ENCODE measurements at places on chromosomes 1 and 21. TPM values are rescaled to one million over a fixed set of nuclear protein-coding genes. Genes with fewer than 3 reads are reported as not detected.

SFN gene
- total RNA-seq, result not detected

C1orf116 gene
- total RNA-seq, result 0.27 TPM

ELAPOR1 gene
- total RNA-seq, result 0.18 TPM

LIPI gene
- total RNA-seq, result not detected

LEFTY2 gene
- not detected for total RNA-seq

TSPEAR gene
- total RNA-seq, result not detected

SH2D2A gene
- total RNA-seq, result 0.73 TPM

BLACAT1 gene
- not detected for total RNA-seq

AVPR1B gene
- not detected for total RNA-seq

SLC9C2 gene
- total RNA-seq, result not detected

DNA sequence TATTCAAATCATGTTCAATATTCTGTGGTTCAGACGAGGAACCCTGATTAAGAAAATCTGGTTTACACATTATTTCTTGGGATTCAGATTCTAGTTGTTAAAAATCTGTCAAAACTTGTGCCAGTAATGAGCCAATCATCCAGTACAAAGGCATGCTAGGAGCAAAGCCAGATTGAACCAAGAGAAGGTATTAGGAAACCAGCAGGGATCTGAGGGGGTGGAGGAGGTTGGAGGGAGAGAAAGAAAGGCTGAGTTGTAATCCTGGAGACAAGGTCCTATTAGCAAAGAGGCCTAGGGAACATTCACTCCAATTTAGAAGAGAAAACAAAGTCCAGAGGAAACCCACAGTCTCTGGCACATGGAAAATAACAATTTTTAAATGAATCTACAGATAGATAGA lies 352.9 kb downstream of the LTN1 start:
- no peaks in the 10 kb centered on the region for H3K27me3 ChIP-seq
- H3K27ac ChIP-seq, result no peak overlapping the region
- H3K36me3 ChIP-seq, result no peaks in the 10 kb centered on the region
- no peak for DNase-seq

DNA sequence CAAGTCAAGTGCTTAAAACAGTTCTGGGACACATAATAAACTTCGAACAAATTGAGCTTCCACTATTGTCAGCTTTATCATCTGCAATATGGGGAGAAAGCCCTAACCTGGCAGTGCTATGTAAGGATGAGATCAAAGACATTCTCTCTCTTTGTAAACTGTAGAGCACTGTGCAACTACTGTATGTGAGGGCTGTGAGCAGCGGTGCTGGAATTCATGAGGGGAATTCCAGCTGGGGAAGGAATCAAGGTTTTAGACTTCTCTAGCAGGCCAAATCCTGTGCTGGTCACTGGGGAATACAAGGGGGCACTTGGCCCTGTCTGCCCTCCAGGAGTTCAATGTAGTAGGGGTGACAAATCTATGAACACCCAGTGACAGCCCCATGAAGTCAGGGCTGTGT lies 9.3 kb downstream of the FAM151A start:
- no peaks in the 10 kb centered on the region for H3K36me3 ChIP-seq
- H3K4me1 ChIP-seq, result no peaks in the 10 kb centered on the region
- no peak overlapping the region for H3K4me3 ChIP-seq
- no peaks in the 10 kb centered on the region for H3K27me3 ChIP-seq
- H3K27ac ChIP-seq, result no peak overlapping the region

GRCh38 chr1:155648207-155649147 lies 38.5 kb downstream of the MSTO1 start:
- no peak overlapping the region for H3K4me3 ChIP-seq
- H3K27me3 ChIP-seq, result no peaks in the 10 kb centered on the region
- no peaks in the 10 kb centered on the region for H3K4me1 ChIP-seq
- H3K36me3 ChIP-seq, result no peaks in the 10 kb centered on the region
- no peak overlapping the region for H3K27ac ChIP-seq

- no peaks in the 10 kb centered on the region for H3K4me1 ChIP-seq
- DNase-seq, result no peak
- no peak overlapping the region for H3K4me3 ChIP-seq
- no peaks in the 10 kb centered on the region for H3K36me3 ChIP-seq
Measured at GRCh38 chr21:40186045-40186444, 318.8 kb downstream of the PCP4 start.

- H3K4me1 ChIP-seq, result peaks cover 46% of the 10 kb centered on the region
- H3K27me3 ChIP-seq, result no peaks in the 10 kb centered on the region
- DNase-seq, result no peak
- no peak overlapping the region for H3K27ac ChIP-seq
- no peaks in the 10 kb centered on the region for H3K36me3 ChIP-seq
Measured at GRCh38 chr1:25568834-25569596, 25.6 kb downstream of the LDLRAP1 start.

GRCh38 chr1:66557157-66557556 lies 23.2 kb downstream of the SGIP1 start:
- H3K4me3 ChIP-seq, result no peak overlapping the region
- no peaks in the 10 kb centered on the region for H3K36me3 ChIP-seq
- H3K27me3 ChIP-seq, result no peaks in the 10 kb centered on the region
- no peaks in the 10 kb centered on the region for H3K4me1 ChIP-seq
- no peak for DNase-seq

DNA sequence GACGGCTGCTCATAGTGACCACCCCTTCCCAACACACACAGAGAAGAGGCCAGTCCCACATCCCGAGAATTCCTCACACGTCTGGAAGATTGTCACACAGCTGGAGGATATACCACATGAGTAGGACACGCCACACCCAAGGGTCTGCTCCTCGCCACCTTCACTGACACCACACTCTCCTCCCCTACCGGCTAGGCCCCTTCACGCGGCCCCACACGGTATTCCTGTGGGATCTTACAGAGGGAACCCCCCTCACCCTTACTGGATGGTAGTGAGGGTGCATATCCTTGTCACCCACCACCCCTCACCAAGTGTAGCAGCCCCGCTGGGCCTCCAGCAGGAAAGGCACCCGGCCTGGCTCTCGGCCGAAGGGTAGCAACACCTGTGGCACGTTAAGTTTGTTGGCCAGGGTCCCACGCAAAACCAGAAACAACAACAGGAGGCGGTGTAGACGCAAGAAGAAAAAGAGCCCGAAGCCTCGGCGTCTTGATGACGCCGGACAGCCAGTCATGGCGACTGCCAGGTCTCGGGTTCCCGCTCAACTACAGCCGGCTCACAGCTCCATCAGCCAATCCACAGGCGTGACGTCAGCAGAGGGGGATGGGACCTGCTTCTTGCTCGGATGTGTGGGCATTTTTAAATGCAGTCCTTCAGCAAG lies at the start of gene NUP210L:
NUP210L (minus strand) TSS at position 540 of the 658 bp plus-strand sequence.
- H3K4me1 ChIP-seq, result no peaks in the 10 kb centered on the region
- DNase-seq, result no peak
- no peak within 1 kb of the TSS for H3K4me3 ChIP-seq
- peaks cover 7% of the 10 kb centered on the region for H3K36me3 ChIP-seq
- H3K27me3 ChIP-seq, result no peaks in the 10 kb centered on the region

- H3K4me3 ChIP-seq, result no peak overlapping the region
- H3K36me3 ChIP-seq, result no peaks in the 10 kb centered on the region
- no peaks in the 10 kb centered on the region for H3K27me3 ChIP-seq
Measured at GRCh38 chr1:27630859-27631491, 4.0 kb downstream of the FGR start.

DNA sequence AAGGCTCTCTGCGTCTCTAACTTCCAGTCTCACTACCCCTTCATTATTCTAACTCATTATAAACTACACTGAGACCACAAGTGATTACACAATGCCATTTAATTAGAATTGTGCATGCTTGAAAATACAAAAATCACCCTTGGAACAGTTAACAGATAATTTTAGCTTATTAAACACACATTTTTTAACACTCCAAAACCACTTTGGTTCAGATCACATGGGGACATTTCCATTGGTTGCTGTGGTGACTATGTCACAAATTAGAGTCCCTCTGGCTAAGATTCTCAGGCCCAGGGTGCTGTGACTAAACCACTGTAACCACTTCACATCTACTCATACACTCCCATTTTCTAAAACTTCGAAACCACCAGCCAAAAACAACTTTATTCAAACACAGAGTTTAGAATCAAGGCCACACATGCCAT lies 43.0 kb downstream of the JAK1 start:
- no peak overlapping the region for H3K4me3 ChIP-seq
- H3K4me1 ChIP-seq, result no peaks in the 10 kb centered on the region
- H3K27me3 ChIP-seq, result no peaks in the 10 kb centered on the region
- no peak overlapping the region for H3K27ac ChIP-seq
- no peak for DNase-seq
- H3K36me3 ChIP-seq, result no peaks in the 10 kb centered on the region

DNA sequence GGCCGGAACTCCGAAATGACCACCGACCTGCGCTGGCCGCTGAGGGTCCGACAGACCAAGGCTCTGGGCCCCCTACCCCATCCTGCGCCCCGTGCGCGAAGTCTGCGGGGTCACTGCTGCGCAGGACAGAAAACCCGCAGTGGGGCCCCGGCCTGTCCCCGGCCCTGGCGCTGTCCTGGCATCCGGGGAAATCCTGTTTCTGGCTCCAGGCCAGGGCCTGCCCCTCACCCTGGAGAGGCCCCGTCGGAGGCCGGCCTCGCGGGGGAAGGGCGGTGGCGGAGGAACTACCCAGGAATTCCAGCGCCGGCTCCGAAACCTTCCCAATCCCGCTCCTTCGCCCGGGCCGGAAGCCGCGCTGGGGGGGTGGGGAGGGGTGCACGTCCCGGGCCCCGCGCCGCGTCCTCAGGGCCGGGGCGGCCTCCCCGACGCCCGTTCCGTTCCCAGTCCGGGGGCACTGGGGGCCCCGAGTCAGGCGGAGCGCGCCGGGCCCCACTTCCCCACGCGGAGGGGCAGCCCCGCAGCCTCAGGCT lies 77.0 kb downstream of the MORN1 start:
- peak overlapping the region; percentile 62 for H3K27ac ChIP-seq
- H3K27me3 ChIP-seq, result no peaks in the 10 kb centered on the region
- H3K4me3 ChIP-seq, result peak overlapping the region; percentile 56

DNA sequence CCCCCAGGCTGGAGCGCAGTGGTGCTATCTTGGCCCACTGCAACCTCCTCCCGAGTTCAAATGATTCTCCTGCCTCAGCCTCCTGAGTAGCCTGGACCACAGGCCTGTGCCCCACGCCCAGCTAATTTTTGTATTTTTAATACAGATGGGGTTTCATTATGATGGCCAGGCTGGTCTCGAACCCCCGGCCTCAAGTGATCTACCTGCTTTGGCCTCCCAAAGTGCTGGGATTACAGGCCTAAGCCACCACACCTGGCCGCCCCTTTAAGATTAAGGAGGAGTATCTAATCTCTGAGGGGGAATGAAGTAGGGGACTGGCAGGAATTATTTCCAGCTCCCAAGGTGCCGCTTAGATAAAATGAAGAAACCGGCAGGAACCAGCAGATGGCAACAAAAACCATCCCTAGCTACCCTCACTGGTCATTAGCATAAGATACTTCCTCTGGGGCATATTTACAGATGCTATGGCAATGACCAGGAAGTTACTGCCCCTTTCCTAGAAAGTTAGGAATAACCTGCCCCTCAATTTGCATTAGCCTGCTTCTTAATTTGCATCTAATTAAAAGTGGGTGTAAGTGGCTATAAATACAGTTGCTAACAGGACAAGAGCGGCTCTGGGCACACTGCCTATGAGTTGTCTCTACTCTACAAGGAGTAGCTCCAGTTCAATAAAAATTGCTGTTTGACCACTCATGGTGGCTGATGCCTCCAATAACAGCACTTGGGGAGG lies 7.1 kb upstream of the NSUN4 start:
- H3K27ac ChIP-seq, result no peak overlapping the region
- H3K27me3 ChIP-seq, result no peaks in the 10 kb centered on the region
- H3K4me3 ChIP-seq, result no peak overlapping the region
- no peak for DNase-seq

DNA sequence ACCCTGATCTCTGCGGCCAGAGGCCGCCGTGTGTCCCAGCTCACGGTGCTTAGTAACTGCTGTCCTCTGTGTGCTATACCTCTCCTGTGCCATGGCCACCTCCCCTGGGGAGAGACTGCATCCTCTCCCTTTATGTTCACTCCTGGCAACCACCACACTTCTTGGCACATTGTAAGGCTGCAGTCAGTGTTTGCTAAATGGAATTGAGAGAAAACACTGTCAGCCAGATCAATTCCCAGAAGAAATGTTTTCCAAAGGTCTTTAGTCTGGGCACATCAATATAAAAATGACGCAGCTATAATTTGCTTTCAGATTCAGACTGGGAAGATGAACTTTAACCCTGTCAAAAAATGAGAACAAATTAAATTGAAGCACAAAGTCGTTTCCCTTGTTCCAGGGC lies 96.8 kb downstream of the BEND5 start:
- H3K36me3 ChIP-seq, result no peaks in the 10 kb centered on the region
- peaks cover 42% of the 10 kb centered on the region for H3K4me1 ChIP-seq
- H3K4me3 ChIP-seq, result peak overlapping the region; percentile 15
- peak overlapping the region; percentile 58 for H3K27ac ChIP-seq
- H3K27me3 ChIP-seq, result no peaks in the 10 kb centered on the region

GRCh38 chr1:3465935-3466321 lies 11.5 kb downstream of the ARHGEF16 start:
- H3K4me1 ChIP-seq, result no peaks in the 10 kb centered on the region
- H3K27me3 ChIP-seq, result no peaks in the 10 kb centered on the region
- no peak overlapping the region for H3K4me3 ChIP-seq

DNA sequence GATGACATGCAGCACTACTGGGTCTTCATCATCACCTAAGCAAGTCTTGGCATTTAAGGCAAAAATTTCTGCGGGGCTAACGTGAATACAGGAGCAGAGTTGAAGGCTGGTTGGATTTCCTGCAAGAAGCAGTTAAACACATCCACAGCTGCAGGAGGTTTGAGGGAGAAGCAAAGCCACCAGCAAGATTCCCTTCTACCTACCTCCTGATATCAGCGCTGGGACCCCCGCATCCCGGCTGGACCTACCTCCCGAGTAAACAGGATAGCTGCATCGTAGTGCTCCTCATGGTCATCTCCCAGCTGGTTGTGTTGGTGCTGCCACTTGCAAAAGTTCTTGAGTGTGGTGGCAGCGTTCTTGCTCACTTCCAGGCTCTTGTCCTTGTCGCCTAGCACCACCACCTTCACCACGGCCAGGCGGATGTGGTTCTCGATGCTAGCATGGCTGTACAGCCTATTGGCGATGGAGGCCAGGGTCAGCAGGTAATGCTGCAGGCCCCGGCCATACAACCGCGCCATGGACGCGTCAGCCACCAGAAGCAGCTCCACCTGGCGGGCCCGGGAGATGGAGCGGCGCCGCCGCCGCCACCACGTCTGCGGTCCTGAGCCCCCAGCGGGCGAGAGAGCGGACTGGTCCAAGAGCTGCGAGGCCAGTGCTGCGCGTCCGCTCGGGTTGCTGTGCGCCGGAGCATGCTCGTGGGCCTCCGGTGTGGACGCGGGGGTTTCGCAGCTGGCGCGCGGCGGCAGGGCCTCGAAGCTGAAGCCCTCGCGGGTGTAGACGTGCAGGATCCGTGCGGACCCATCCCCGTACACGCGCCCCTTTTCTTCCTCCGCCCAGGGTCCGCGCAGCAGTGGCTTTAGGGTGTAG lies 1.6 kb downstream of the ADAMTS5 start:
- no peaks in the 10 kb centered on the region for H3K36me3 ChIP-seq
- peaks cover 3% of the 10 kb centered on the region for H3K27me3 ChIP-seq
- peak; percentile 56 for DNase-seq

GRCh38 chr1:17452686-17453085 lies 13.2 kb upstream of the RCC2 start:
- H3K4me1 ChIP-seq, result no peaks in the 10 kb centered on the region
- H3K36me3 ChIP-seq, result no peaks in the 10 kb centered on the region
- no peak overlapping the region for H3K4me3 ChIP-seq
- no peak for DNase-seq

All from right lobe of liver (tissue), 6 donors.